NCI-H187 (cell line): ENCODE measurements at places on chromosomes 3 and 15.
A peak's percentile ranks its signal among the peaks of the same experiment; 100 is the strongest.

- DNase-seq, result no peak
Measured at GRCh38 chr3:124851136-124851535, 36.0 kb downstream of the ITGB5 start.

DNA sequence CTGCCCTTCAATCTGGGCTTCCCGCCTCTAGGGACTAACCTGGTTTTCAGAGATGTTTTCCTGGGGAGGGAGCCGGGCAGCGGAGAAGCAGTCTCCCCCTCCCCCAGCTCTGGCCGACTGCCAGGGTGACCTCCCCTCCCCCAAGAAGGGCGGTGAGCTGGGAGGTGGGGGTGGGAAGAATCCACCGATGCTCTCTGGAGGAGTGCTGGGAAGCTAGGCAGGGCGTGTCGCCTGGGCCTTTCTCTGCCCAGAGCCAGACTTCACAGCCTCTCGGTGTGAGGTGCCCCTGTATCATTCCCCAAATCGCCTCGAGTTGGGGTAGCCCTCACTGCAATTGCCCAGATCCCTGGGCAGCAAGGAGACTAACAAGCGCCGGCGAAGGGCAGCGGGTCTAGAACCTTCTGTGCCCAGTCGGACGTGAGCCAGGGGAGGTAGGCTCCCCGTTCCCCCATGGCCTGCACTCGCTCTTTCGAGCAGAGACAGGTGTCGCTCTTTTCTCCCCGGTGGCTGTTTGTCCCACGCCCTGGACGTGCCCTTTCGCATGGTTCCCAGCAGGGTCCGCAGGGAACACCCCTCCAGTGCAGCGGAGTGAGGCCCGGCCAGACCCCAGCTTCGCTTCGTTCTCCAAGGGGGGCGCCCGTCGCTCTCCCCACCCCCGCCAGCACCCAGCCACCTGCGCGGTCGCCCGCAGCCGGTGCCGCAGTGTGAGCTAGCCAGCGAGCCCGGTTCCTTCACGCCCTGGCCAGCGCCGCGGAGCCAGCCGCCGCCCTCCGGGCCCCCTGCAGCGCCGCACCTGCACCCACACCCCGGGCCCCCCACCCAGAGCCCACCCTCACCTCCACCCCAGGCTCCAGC is 1.1 kb downstream of the RAB6B start:
- DNase-seq, result no peak

GRCh38 chr3:127679534-127680145 is 6.9 kb downstream of the ABTB1 start:
- DNase-seq, result no peak

- DNase-seq, result no peak
Measured at GRCh38 chr3:47370887-47371697, 9.7 kb upstream of the PTPN23 start.

DNA sequence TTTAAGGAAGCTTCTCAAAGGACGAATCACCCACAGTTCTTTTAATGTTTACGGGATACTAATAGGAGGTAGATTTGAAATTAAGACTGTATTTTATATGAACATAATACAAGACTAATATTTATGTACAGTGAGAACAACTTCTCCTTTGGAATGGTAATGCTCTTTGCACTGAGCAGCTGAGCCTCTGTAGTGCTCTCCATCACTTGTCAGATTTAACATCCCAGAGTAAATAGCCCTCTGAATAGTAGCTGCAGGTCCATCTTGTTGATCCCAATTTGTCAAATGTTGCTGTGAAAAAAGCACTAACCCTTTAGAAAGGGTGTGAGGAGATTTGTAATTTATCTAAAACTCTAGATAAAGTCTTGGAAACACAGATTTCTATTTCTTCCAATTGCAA is 351.4 kb upstream of the KCNMB2 start:
- DNase-seq, result no peak

GRCh38 chr15:81299156-81299555 is 24.8 kb downstream of the STARD5 start:
- no peak for DNase-seq

- DNase-seq, result no peak
Measured at GRCh38 chr3:81764665-81765064, 3.2 kb upstream of the GBE1 start.

- no peak for DNase-seq
Measured at GRCh38 chr3:105834768-105835167, 34.0 kb downstream of the CBLB start.

GRCh38 chr3:151838574-151839312 is 24.8 kb downstream of the AADAC start:
- peak; percentile 8 for DNase-seq

GRCh38 chr3:24299806-24300626 is 194.6 kb downstream of the THRB start:
- DNase-seq, result no peak

GRCh38 chr3:47429476-47430270 is 46.1 kb downstream of the SCAP start:
- DNase-seq, result no peak

DNA sequence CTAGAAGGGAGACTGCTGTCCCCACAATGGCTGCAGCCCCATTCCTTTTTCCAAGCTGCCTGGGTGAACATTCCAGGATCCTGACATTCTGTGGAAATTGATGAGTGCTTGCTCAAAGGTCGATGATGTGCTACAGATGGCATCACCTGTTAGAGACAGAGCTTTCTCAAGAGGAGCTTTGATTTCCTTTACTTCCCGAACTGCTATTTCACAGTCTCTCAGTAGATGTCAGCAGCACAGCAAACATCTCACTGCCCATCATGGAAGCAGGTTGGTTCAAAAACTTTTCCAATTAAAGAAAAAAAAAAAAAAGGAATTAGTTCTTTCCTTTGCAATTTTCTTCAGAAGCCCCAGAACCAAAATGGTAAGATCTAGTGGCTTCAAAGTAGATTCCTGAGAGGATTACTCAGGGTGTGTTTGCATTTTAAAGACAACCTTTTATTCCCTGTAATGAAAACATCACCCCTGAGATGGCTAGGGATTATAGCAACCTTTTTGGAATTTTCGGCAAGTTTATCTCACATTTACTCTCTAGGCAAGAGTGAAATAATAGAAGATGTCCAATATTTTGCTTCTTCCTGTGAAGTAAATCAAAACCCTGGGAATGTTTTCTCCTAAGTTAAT is 44.8 kb downstream of the POLR2M start:
- no peak for DNase-seq

GRCh38 chr3:116423374-116423773 is 21.9 kb downstream of the LSAMP start:
- DNase-seq, result peak; percentile 5

GRCh38 chr3:65922441-65922840 is 116.3 kb downstream of the MAGI1 start:
- DNase-seq, result no peak

DNA sequence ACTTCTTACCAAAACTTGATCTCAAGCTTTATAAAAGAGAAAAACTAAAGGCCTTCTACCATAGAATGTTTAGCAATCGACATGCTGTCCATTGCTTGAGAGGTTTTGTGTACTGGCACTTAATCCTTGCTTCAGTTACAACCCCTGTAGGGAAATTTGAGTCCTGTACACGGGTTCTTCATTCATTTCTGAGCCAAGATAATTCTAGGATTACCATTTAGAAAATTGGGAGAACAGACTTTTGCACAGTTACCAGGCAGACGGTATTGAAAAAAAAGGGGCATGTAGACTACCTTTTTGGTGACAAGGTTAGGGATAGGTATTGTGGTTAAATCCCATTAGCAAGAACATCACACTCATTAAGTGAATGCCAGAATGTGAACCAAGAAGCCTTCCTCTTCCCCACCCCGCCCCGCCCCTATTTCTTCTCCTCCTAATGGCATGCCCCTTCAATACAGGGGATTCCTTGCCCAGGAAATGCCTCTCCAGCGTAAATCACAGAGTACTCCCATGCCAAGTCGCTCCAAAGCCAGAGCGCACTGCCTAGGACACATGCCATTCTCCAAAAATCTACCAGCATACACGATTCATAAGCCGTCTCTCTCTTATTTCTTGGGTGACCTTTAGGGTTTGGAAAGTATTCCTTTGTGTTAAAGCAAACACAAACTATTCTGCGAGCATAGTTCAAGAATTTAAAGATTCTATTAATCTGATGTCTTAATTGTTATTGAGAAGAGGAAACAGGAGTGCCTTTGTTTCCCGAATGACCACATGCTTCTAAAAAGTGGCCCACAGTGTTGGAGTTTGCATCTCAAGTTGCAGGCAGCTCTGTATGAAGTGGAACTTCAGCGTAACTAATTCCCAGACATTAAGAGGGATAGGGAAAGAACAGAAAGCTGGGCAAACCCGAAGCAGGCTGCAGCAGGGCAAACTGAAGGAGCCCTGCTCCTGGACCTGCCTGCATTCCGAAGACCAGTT is 164.0 kb upstream of the NR2F2 start:
- DNase-seq, result no peak

DNA sequence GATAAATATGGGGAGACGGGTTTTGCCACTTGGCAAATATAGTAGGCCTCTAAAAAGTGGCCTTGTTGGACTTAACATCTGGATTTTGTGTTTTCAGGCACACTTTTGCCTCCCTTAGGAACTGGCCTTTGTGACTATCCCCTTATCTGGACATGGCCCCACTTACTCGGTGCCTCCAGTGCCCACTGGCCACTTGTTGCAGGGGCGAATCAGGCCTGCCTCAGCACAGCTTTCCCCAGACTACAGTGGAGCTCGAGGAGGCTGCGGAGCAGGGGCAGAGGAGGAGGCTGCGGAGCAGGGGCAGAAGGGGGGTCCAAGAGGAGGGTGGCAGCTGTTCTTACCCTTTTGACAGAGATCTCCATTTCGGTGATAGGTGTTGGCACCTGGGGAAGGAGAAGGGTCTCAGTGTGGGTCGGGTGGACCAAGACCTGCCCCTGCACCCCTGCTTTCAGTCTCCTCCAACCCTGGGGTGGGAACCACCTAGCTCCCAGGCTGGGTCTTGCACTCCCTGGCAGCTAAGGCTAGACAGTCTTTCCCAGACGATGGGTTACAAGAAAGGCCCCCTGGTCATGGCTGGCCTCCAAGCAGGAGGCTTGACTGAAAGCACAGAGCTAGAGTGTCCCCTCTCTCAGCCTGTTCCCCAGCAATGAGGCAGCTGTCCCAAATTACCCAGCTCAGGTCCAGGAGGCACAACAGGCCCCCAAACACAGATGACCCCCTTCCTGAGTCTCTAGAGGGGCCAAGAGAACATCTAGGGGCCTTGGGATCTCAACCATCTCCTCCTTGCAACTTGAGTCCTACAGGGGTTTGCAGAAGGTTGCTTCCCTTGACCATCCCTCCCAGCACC is 6.1 kb downstream of the SEMA3G start:
- no peak for DNase-seq

GRCh38 chr3:58553003-58553402 is 16.0 kb upstream of the ACOX2 start:
- DNase-seq, result no peak

DNA sequence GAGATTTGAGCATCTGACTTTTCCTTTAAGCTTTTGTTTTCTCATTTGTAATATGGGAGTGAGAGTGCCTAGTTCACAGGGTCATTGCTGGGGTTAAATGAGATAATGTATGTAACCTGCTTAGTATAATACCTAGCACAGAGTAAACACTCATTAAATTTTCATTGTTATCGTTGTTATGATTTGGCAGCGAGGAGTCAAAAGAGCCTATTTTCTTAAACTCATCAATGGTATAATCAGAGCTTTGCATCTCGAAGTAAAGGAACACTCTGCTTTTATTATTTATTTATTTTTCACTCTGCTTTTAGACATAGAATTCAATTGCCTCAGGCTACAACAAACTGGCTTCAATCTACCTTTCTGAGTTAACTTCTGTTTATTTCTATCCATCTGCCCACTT is 52.8 kb downstream of the LPP start:
- no peak for DNase-seq

DNA sequence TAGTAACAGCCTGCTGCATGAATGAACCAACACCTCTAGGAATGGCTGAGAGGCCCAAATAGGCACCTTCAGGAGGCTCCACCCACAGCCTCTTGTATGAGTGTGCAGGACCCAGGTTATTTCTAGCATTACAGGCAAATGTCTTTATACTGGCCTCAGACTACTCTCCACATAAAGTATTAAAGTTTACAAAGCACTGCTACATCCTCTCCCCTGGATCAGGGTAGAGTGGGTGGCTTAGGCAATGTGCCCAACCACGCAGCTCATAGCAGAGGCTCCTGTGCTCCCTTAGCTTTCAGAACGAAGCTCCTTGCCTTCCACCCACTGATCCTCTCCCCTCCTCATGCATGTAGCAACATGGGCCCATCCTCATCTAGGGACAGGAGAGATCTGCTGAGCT is 16.3 kb downstream of the TMEM43 start:
- no peak for DNase-seq

DNA sequence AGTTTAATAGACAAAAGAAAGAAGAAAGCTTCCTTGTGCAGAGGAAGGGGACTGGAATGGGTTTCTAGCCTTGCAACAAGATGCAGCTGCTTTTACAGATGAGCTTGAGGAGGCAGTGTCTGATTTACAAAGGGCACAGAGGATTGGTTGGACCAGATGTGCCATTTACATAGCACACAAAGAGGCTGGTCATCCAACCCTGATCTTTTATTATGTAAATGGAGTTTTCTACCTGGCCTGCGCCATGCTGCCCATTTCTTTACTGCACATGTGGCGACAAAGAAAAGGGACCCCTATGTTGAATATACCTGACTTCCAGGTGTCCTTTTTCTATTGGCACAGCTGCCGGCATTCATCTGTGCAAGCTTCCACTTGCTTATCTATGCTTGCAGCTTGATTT is 409.4 kb upstream of the FRG2C start:
- DNase-seq, result no peak

- DNase-seq, result no peak
Measured at GRCh38 chr15:67386947-67387346, 132.4 kb downstream of the IQCH start.

- DNase-seq, result no peak
Measured at GRCh38 chr3:9721015-9721699, 10.4 kb upstream of the BRPF1 start.

DNA sequence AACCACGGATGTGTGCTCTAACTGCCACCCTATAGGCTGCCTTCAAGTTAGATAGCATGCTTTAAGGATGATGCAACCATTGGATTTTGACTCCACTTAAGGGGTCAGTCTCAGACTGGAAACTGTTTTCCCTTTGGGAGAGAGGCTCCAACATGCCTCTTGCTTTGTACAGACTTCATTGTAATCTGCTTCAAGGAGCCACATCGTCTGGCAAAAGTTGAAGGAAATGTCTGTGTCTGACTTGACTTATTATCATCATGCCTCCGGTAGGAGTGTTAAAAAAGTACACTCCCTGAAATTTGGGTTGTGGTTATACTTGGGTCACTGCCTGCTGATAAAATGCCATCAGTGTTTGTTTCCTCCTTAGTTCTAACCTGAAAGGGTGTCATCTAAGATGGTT is 245.4 kb upstream of the CDIN1 start:
- DNase-seq, result no peak

DNA sequence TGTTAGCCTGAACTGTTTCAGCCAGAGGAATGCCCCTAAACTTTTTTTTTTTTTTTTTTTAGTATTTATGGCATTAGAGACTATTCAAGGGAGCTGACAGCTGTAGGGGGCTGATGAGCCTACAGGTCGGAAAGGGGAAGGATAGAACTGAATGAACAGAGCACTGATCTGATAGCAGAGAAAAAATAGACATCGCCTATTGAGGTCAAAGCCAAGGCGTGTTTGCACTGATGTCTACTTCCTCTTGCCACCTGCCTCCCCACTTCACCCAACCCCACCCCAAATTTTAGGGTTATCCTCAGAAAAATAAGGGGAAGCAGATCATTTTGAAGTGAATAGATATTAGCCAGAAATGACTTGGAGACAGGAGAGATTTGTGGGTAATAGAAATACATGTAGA is 3.0 kb upstream of the ZMAT3 start:
- no peak for DNase-seq

GRCh38 chr3:188133646-188134045 is 20.3 kb upstream of the LPP start:
- DNase-seq, result no peak

GRCh38 chr3:39809181-39809994 is at the start of gene MYRIP:
TSS of gene MYRIP (plus strand) at chr3:39809609. CDS start at chr3:39900817, 91,208 bp downstream.
- DNase-seq, result peak; percentile 68

GRCh38 chr3:31065765-31066164 is 171.3 kb upstream of the GADL1 start:
- no peak for DNase-seq
